ENCODE measurements at places on chromosomes 5 and 9.

GRCh38 chr9:126615791-126616447 is 2.2 kb downstream of the LMX1B start:
- no peak for DNase-seq

DNA sequence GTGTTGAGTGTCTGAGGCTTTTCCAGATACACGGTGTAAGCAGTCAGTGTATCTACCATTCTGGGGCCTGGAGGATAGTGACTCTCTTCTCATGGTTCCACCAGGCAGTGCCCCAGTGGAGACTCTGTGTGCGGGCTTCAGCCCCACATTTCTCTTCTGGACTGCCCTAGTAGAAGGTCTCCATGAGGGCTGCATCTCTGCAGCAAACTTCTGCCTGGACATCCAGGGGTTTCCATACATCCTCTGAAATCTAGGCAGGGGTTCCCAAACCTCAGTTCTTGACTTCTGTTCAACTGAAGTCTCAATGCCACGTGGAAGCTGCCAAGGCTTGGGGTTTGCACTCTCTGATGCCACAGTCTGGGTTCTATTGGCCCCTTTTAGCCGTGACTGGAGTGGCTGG is 256.6 kb upstream of the ITGA1 start:
- no peak for DNase-seq

- DNase-seq, result no peak
These were observed 110.7 kb downstream of the SAXO1 start for GRCh38 chr9:18922161-18922885.

- no peak for DNase-seq
These were observed 81.1 kb downstream of the SERINC5 start for GRCh38 chr5:80174790-80175189.

DNA sequence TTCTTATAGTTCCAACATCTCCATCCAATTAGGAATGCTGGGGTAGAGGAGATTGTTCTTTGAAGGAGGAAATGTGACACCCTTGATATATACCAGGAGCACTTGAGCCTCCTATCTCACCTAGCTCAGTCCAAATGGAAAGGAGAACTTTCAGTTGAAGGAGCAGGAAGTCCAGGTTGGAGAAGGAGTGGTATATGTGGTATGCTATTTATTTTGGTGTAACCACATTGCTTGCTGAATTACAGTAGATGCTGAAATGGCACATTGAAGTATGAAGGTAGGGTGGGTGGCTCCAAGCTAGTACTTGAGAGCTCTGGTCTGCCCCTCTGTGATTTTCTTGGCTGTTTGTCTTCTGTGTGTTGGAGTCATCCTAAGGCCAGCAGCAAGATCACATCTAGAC is 6.1 kb downstream of the CSNK1G3 start:
- DNase-seq, result no peak

DNA sequence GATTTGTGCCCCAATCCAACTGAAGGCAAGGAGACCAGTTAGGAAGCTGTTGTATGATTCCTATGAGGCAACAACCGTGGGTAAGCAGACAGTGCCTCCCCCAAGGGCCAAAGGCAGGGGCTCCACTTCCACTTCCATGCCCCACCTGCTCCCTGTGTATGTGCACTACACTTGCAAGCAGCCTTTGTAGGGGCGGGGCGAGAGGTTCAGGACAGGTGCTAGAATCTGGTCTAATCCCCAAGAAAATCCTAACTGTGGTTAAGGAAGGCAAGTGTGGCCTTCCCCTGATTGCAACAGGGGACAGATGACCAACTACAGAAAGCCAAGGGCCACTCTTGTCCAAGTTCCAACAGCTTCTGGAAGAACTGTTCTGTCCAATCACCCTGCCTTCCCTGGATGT is 41.7 kb downstream of the B4GALT1 start:
- DNase-seq, result no peak

DNA sequence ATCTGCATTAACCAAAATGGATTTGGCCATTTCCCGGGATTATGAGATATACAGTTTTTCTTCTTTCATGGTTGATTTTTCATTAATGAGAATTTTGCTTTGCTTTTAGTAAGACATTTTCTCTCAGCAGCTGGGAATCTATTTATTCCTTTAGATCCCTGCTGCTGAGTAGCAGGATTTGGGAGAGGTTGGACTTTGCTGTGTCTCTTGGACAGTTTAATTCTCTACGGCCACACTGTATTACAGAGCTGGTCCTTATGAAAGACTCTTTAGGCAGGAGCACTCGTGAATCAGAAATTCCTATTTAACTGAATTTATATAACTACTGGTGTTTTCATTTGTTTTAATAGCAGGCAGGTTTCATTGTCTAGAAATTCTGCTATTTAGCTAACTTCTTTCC is 1.6 kb downstream of the UNC13B start:
- DNase-seq, result no peak

DNA sequence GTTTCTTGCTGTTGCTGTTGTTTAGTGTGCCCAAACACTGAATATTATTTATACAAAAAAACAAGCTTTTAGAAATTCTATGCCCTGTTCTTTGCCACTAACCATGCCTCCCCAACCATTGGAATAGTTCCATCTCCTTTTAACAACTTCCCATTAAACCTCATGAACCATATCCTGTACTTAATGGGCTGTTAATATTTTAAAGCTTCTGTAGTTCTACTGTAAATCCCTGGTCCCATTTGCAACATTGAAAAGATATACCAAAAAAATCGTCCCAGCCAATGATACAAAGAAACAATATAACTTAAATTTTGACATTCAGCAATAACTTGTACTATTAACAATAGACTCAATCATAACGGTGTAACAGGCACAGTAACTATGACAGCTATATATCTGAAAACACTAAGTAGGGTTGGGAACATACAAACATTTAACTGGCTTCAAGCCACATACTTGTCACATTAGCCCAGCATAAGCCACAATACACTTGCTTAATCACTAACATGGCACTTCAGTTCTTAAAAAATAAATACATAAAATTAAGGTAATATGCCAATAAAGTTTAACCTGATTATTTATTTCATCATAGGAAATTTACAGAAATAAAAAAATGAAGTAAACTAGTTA is 86.1 kb downstream of the ADAMTS6 start:
- no peak for DNase-seq

DNA sequence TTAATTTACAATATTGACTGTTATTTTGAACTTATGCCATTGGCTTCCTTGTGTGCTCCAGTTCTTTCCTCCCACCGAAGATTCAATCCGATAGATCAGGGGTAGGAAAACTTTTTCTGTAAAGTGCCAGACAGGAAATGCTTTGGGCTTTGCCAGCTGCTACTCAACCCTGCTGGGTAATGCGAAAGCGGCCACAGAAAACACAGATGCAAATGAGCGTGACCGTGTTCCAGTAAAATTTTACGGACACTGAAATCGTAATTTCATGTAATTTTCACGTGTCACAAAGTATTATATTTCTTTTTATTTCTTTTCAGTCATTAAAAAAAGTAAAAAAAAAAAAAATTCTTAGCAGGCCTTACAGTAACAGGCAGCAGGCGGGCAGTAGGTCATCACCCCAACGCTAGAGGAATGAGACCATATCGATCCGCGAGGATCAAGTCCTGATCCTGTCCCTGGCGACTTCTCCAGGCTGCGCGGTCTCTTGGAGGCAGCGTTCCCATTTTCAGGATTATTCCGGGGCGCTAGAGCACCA is 599 bp downstream of the NMRK1 start:
- DNase-seq, result no peak

DNA sequence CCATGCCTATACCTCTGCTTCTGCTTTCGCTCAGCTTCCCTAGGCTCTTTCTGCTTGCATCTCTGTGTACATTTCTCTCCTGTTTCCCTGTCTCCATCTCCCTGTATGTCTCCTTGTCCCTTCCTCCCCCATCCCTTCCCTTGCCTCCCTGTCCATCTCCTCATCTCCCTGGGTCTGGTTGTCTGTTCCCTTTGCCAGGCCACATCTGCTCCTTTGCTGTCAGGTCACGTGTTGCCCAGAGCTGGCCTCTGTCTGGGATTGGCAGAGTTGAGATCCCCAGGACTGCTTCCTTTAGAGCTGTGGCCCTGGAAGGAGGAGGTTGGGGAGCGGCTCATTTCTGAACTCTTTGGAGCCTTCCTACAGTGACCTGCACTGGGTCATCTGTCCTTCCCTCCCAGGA is 31.8 kb upstream of the PTGS1 start:
- no peak for DNase-seq

- no peak for DNase-seq
These were observed 4.8 kb upstream of the NSMF start for GRCh38 chr9:137463931-137464290.

- no peak for DNase-seq
These were observed 825 bp upstream of the PCAT7 start for GRCh38 chr9:94554078-94554438.

DNA sequence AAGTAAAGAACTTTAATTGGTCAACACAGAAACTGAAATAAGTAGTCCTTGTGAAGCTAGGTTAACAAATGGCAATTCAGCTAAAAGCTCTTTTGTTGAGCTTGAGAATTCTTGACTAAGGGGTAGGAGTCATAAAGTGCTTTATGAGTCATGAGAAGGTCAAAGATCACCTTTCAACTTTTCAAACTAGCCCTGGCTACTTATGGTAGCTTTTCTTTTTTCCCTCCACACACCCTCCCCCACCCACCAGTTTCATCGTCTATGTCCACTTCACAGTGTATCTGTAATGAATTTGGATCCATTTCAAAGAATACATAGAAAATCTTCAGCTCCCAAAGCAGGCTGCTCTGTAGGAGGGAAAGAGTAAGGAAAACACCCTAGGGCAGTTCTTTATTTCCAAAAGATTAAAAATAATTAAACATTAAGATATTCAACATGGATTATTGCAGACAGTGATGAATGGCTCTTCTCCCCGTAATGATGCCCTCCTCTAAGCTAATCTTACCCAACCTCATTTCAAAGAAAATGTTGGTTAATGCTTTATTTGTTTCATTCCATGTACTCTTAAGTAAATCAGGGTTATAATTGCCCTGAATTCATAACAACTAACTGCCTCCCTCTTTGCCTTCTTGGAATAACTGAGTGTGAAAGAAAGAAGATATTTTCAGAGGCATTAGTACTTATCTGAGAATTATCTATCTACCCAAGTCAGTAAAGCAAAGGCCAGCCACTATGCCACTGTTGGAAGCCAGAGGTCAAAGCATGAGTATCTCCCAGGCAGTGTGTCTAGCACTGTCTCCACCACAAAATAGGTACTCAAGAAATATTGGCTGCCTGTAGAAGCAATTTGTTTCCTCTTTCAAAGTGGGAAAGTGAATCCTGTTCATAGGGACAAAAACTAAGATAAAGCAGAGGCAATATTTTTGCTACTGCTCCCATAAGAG is 290.6 kb downstream of the PIK3R1 start:
- no peak for DNase-seq

- DNase-seq, result no peak
These were observed 74.0 kb upstream of the SLC25A51 start for GRCh38 chr9:37977851-37978480.

DNA sequence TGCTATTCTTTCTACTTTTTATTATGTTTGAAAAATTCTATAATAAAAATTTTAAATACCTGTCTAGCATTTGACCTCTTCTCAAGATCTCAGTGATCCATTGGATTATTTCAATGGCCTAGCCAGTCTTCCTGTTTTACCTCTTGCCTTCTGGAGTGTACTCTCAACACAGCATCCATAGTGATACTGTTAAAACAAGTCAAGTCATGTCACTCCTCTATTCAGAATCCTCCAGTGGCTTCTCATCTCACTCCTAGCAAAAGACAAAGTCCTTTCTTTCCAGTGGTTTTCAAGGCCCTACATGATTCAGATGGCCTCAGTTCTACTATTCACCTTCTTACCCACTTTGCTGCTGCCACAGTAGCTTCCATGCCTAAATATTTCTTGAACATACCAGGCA is 1.8 kb downstream of the MARVELD2 start:
- DNase-seq, result no peak

DNA sequence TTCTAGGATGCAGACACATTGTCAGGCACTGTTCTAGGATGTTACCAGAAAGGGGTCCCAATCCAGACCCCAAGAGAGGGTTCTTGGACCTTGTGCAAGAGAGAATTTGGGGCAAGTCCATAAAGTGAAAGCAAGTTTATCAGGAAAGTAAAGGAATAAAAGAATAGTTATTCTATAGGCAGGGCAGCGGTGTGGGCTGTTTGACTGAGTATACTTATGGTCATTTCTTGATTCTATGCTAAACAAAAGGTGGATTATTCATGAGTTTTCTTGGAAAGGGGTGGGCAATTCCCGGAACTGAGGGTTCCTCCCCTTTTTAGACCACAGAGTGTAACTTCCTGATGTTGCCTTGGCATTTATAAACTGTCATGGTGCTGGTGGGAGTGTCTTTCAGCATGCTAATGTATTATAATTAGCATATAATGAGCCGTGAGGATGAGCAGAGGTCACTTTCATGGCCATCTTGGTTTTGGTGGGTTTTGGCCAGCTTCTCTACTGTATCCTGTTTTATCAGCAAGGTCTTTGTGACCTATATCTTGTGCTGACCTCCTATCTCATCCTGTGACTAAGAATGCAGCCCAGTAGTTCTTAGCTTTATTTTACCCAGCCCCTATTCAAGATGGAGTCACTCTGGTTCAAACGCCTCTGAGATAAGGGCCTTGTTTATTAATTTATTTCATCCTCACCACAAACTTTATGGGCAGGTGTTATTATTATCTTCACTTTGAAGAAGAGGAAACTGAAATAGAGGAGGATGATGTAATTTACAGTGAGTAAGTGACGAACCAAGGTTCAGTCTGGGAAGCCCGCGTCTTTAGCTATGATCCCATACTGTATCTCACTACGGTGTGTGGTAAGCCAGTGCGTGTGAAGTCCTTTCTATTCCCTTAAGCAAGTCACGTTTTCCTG is 186.0 kb upstream of the KLF4 start:
- no peak for DNase-seq
